ENCODE measurements at places on chromosomes 13 and 19.
A peak's percentile ranks its signal among the peaks of the same experiment; 100 is the strongest.

GRCh38 chr19:35184884-35185283 is 30.3 kb downstream of the FXYD5 start:
- no peak for DNase-seq

GRCh38 chr19:4181053-4181508 is 1.3 kb downstream of the SIRT6 start:
- DNase-seq = no peak

DNA sequence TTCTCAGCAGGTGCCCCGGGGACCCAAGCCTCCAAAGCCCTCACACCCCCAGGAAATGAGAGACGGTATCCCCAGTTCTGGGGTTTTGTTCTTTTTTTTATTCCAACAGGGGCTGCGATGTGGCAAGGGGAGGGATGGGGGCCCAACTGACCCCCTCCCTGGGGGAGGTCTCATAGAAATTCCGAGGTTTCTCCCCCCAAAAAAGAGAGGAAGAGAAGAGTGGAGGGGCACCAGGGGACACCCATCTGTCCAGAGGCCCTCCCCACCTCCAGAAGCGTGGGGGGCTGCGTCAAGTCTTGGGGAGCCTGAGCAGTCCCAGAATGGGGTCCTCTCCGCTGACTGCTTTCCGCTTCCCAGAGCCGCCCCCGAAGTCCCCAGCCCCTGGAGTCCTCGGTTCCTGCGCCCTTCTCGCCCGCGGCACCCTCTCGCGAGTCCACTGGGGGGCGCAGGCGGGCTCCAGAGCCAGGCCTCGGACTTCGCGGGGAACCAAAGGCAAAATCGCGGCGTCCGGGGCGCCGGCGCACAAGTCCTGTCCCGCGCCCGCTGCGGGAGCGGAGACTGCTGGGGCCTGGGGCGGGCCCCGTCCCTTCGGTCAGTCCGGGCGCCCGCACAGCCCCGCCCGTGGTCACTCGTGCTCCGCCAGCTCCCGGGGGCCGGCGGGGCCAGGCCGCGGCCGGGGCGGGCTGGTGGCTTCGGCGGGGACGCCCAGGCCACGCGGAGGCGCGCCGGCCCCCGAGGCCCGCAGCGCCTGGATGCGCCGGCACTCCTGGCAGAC is 4.4 kb upstream of the ATP1A3 start:
- no peak for DNase-seq

DNA sequence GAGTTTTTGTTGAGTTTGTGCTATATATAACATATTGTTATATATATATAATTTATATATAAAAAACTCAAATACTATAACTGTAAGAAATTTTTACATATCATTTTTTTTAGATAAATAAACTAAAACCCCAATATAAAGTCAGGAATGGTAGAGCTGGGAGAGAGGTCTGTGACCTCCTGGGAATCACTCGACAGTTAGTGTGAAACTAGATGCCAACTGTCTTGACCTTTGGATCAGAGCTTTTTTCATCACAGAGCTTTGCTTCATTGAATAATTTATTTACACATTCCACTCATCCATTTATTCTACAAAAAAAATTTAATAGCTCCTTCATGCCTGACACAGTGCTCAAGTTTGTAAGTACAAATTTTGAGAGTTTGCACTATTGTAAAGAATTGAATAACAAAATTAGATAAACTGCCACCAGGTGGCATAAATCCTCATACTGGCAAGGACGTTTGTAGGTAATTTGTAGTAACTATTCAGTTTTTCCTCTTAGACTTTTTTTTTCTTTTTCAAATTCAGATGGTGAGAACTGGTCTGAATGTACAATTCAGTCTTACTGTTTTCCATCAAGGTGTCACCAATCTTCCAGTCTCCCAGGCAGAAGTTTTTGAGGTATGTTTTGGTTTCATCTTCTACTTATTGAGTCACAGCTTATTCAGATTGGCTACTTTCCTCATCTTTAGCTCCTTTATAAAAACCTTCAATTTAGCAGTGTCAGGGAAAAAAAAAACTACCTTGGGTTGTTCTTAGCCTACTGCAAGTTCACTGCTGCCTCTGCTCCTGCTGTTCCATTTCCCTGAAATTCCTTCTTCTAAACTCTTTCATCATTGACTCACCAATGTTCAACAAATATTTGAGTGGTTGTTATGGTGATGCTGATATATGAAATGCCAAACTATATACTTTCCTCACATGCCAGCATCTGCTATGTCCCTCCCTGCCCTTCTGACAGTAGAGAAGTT is 28.7 kb downstream of the LACC1 start:
- no peak for DNase-seq

DNA sequence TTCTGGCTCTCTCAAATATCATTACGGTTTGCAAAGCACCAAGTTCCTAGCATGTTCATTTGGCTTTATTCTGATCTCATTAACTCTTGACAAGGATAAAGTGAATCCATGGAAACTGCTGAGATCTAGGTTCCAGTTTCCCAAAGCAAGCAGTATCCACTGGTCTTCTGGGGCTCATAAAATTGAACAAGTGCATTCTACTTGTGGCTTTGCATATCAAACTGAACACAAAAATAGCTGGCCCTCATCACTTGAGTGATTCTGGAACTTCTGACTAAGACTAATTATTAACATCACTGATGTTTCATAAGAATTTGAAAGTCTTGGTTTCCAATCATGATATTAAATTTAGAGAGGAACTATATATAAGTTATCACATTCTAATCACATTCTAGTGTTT is 6.3 kb upstream of the KCTD12 start:
- DNase-seq = no peak

DNA sequence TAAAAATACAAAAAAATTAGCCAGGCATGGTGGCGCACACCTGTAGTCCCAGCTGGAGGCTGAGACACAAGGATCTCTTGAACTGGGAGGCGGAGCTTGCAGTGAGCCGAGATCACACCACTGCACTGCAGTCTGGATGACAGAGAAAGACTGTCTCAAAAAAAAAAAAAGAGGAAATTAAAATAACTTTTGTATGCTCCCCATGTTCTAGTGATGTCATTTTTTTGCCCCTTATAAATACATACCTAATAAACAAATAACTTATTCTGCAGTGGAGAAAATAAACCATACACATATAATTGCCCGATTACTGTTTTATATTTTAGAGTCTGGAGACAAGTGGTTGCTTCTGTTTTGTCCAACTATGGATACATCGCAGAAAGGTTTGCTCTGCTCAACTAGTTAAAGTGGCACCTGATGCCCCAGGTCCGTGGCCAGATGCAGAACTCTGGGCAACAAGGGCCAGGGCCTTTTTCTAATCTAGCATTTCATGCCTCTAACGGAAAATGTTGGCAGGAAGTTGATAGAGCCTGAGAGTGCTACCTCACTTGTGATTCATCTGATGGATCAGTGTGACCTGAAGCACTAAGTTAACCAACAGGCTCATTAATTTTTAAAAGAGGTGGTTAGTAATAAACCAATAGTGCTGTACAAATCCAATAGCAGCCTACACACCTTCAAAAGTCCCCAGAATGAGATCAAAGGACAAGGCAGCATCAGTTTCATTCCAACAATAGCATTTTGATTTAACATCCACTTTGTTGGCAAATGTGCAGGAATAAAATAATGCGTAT is 18.8 kb downstream of the UBE2L5 start:
- no peak for DNase-seq

DNA sequence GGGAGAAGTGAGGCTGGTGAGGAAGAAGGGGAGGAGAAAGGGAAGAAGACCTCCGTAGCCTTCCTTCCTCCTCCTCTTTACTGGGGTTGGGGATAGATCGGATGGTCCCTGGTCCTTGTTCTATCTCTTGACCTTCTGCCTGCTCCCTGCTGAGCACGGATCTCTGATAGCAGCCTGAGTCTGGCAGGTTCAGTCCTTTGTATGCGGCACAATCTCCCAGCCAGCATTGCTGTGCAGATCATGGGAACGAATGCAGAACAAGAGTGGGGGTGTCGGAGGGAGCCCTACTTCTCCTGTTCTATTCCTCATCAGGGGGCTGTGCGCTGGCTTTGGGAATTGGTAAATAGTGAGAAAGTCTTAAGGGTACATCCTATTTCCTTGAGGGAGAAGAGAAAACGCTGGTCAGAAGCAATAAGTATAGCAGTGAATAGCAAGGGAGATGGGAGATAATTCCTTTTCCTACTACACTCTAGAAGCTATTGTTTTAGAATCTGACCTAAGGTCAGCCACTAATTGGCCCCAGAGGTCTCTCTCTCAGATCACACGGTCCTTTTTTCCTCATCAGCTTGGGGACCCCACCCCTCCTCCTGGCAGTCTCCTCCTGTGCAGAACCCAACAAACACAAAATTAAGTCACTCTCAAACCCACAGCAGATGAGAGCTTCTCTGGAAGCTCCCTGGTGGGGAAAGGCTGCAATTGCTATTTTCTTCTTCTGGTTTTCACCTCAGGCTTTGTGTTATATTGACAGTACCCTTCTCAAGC is 41.0 kb downstream of the KL start:
- peak; percentile 52 for DNase-seq

GRCh38 chr13:24821207-24821606 is 57.2 kb downstream of the RNF17 start:
- DNase-seq = no peak

- no peak for DNase-seq
Observed at GRCh38 chr13:80093888-80094287, 247.0 kb downstream of the SPRY2 start.

DNA sequence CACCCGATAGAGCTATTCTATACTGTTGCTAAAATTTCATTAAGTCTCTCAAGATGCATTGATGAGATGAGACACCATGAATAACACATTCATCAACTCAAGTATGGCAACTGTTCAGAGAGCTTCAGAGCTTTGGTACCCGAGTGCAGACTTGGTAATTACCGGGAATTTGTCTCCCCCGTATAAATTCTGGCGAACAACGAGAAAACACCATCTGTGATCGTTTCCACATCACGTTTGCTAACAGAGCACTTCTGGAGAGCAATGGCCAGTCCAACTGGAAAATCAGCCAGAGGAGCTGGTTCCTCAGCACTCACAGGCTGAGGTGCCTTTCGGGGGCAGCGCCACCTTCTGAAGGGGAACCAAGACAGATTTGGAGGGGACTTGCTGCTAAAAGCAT is 40.2 kb downstream of the SUGP2 start:
- DNase-seq = no peak

DNA sequence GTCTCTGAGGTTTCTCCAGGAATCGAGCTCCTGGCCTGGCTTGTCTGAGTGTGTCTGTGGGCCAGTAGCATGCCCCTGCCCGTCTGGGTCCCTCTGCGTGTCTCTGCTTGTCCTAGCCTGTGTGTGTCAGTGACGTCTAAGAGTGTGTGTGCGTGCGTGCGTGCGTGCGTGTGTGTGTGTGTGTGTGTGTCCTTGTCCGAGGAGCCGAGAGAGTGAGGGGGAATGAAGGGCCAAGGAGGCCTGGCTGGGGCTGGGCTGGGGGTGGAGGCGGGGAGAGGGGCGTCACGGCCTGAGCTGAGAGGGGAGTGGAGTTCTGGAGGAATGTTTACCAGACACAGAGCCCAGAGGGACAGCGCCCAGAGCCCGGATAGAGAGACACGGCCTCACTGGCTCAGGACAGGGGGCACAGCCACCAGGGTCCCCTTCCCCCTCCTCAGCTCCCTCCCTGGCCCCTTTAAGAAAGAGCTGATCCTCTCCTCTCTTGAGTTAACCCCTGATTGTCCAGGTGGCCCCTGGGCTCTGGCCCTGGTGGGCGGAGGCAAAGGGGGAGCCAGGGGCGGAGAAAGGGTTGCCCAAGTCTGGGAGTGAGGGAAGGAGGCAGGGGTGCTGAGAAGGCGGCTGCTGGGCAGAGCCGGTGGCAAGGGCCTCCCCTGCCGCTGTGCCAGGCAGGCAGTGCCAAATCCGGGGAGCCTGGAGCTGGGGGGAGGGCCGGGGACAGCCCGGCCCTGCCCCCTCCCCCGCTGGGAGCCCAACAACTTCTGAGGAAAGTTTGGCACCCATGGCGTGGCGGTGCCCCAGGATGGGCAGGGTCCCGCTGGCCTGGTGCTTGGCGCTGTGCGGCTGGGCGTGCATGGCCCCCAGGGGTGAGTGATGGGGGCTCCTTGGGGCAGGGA is at the start of gene AXL:
AXL (plus strand) TSS at position 609 of the 893 bp plus-strand sequence; CDS start at position 779, 170 bp downstream.
- peak; percentile 94 for DNase-seq

- DNase-seq = no peak
Observed at GRCh38 chr13:20140487-20140886, 20.4 kb downstream of the GJA3 start.

DNA sequence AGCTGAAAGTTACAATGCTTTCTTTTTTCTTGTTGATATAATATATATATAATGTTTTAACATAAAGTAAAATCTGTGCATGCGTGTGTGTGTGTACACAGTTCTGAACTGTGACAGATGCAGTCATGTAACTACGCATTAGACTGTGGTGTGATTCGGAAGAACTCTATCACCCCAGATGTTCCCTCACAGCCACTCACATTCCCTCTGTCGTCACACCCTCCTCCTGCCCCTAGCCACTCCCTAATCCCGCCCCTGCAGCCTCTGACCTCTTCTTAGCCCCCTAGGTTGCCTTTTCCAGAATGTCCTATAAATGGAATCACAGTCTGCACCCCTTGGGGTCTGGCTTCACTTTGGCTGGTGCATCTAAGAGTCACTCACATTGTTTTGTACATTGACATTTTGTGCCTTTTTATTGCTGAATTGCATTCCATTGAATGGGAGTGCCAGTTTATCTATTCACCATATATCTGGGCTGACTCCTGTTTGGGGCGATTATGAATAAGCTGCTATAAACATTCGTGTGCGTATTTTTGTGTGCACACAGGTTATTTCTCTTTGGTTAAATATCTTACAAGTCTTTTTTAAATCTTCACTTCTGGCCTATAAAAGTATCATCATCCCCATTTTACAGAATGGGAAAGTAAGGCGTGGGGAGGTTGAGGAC is 20.4 kb downstream of the DHRS12 start:
- DNase-seq = no peak

DNA sequence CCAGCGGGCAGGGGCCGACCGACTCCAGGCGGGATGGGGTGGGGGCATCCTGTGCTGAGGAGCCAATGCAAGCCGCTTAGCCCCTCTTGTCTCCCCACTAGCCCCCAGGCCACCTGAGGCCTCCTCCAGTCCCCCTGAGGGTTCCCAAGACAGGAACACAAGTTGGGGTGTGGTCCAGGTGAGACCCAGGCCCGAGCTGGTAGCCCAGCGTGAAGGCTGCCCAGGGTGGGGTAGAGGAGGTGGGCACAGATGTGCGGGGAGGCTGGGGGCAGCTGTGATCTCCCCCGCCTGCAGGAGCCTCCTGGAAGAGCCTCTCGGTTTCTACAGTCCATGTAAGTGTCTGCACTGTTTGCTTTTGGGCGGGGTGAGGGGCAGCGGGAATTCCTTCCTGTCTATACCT is 10.4 kb downstream of the TLE6 start:
- no peak for DNase-seq

- DNase-seq = no peak
Observed at GRCh38 chr13:95585867-95586266, 33.3 kb downstream of the CLDN10 start.

DNA sequence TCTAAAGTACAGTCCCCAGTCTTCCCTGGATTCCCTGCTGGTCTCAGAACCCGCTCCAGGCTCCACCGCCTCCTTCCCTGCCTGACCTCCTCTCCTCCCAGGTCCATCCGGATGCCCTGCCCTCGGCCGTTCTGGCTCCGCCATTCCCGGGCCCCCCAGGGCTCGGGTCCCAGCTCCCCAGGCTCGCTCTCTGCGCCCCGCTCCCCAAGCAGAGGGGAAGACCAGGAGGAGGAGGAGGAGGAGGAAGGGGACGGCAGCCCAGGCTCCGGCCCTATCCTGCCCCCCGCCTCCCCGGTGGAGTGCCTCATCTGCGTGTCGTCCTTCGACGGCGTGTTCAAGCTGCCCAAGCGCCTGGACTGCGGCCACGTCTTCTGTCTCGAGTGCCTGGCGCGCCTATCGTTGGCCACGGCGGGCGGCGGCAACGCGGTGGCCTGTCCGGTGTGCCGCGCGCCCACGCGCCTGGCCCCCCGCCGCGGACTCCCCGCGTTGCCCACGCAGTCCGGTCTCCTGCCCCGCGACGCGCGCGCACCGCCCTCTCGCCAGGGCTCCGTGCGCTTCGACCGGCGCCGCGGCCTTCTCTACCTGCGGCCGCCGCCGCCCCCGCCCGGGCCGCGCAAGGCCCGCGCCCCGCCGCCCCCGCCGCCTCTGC is 647 bp downstream of the RNF225 start:
- peak; percentile 32 for DNase-seq

All from left hindlimb (tissue), 1 donor.